Suppressor macrophage (primary cell): ENCODE measurements at places on chromosomes 6 and 20.

GRCh38 chr6:147726342-147726741 is 217.9 kb downstream of the SAMD5 start:
- DNase-seq = no peak

DNA sequence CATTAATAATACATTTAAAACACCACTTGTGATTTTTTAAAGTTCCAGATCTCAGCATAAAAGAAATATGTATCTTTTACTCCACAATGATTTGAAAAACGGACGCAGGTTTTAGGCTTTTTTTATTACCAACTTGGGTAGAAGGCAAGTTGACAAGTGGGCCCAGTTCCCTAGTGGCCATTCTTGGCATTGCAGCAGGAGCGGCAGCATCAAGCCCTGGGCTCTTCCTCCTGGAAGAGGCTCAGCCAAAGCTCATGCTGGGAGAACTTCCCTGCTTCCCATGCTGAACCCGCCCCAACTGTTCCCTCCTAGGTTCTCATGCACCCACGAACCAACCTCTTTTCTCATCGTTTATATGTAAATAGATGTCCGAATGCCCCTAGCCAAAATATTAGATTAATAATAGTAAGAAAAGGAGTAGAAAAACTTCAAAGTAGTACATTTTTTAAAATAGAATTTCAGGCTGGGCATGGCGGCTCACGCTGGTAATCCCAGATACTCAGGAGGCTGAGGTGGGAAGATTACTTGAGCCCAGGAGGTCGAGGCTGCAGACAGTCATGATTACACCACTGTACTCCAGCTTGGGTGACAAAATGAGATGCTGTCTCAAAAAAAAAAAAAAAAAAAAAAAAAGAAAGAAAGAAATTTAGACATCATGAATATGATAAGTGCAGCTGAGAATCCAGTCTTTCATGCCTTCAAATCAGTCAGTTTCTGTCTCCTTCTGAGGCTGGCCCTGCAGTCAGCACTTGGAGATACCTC is 18.2 kb upstream of the MYB start:
- DNase-seq = peak; percentile 63

GRCh38 chr6:100260584-100260983 is 204.1 kb downstream of the SIM1 start:
- no peak for DNase-seq

- no peak for DNase-seq
Measured at GRCh38 chr6:44169154-44169553, 10.5 kb downstream of the CAPN11 start.

- DNase-seq = no peak
Measured at GRCh38 chr6:157455731-157456523, 74.9 kb downstream of the ZDHHC14 start.

- DNase-seq = no peak
Measured at GRCh38 chr6:143955971-143956370, 52.1 kb downstream of the PLAGL1 start.

- no peak for DNase-seq
Measured at GRCh38 chr20:45149062-45149461, 24.8 kb upstream of the WFDC12 start.

DNA sequence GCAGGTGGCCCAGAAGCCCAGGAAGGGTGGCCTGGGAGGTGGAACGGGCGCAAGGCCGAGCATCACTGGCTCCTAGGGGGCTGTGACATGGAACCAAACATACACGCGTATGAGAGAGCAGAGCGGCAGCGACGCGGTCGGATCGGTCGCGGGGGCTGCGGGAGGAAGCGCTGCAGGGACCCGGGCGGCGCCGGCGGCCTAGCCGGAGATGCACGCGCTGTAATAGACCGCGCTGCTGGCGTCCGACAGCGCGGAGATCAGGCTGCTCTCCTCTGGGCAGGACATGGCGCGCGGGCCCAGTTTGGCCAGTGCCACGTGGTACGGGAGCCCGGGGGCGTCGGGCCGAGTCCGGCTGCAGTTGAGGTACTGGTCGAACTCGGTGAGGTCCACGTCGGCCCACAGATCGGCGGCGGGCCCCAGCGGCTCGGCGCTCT is 1.5 kb downstream of the SOX18 start:
- no peak for DNase-seq

DNA sequence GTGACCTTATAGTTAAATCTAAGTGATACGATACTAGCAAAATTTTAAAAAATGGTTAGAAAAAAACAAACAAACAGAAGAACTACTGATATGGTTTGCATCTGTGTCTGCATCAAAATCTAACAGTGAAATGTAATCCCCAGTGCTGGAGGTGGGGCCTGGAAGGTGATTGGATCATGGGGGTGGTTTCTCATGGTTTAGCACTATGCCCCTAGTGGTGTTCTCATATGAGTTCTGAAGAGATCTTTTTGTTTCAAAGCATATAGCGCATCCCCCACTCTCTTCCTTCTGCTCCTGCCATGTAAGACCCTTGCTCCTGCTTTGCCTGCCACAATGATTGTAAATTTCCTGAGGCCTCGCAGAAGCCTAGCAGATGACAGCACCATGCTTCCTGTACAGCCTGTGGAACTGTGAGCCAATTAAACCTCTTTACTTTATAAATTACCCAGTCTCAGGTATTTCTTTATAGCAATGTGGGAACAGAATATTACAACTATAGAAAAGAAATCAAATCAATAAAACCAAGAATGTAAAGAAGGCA is 5.4 kb downstream of the FBXL4 start:
- no peak for DNase-seq

- DNase-seq = no peak
Measured at GRCh38 chr20:8401556-8401955, 269.5 kb downstream of the PLCB1 start.

DNA sequence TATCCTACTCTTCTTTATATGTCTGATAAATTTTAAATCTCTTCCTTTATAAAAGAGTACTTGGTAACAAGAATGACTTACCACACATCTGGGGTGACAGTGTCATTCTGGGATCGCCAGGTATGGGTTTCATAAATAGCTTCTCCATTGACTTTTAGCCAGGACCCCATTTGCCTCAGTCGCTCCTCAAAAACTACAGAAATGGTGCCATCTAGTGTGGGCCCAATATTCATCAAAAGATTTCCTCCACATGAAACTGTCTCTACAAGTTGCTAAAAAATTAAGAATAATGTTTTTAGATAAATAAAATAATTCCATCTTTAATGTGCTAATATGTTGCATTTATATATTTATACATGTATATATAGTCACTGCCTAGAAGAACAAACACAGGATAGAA is 9.7 kb downstream of the FUCA2 start:
- DNase-seq = no peak

GRCh38 chr6:136180704-136181511 is 69.2 kb downstream of the MTFR2 start:
- no peak for DNase-seq

DNA sequence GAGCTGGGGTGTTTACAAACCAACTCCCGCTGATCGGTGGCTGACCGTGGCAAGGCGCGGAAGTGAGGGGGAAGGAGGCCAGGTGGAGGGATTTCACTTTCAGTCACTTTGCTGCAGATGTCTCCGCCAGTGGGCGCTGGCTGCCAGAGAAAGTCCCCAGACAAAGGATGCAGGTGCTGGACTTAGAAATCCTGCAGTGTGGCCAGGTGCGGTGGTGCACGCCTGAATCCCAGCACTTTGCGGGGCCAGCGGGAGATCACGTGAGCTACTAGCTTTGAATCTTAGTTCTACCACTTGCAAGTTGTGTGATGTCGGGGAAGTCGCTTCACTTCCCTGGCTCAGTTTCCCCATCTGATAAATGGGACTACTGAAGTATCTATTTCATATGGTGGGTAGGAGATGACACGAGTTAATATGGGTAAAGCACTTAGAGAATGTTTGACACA is 180.4 kb downstream of the ZNF217 start:
- no peak for DNase-seq

- no peak for DNase-seq
Measured at GRCh38 chr6:17389274-17389847, 4.0 kb upstream of the CAP2 start.

DNA sequence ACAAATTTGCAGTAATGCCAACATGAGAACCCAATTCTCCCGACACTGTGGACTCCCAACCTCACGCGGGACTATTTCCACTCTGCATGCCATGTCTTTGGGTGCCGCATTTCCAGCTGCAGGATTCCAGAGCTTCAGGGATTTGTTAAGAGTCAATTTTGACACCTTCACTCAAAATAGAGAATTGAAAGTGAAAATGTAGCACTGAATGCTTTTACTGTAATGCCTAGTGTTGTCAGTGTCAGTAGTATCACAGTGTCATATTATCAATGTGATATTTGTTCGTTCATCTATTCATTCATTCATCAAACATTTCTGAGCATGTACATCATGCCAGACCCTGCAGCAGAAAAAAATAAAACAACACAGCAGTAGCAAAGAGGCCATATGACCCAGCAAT is 13.4 kb upstream of the FAM50B start:
- no peak for DNase-seq

- DNase-seq = no peak
Measured at GRCh38 chr6:154319231-154319858, 37.3 kb downstream of the IPCEF1 start.

- DNase-seq = no peak
Measured at GRCh38 chr6:13355043-13355945, 27.0 kb upstream of the TBC1D7 start.

DNA sequence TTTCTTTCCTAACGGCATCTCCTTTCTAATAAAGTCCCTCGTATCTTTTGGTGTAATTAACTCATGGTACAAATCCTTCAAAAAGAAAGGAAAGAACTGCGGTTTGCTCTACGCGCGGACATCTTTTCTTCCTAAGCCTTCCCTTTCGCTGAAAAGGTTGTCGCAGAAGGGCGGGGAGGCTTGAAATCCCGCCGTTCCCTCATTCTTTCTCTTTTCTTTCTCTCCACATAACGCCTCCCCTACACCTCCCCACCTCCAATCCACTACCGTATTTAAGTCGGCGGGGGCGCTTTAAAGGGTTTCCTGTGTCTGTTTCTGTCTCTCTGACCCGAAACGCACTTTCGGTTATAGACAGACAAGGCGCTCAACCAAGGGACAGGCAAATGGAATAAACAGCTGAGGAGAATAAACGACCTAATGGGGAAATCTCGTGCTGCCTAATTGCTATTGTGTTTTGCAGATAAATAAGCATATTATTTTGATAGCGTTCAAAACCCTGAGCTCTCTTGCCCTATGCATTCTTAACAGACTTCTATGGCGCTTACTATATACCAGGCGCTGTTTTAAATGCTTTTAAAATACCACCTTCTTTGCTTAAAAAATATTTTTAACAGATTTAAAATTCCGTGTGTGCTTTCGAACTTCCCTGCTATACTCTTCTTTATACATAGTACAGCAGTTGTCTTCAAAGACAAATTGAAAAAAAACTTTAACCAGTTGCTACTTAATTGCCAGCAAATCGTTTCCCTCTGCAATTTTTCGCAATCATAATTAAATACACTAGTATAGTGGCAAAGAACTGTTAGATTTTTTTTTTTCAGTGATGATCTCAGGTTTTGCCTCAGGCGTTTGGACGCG is 2.5 kb upstream of the HEY2 start:
- peak; percentile 60 for DNase-seq

DNA sequence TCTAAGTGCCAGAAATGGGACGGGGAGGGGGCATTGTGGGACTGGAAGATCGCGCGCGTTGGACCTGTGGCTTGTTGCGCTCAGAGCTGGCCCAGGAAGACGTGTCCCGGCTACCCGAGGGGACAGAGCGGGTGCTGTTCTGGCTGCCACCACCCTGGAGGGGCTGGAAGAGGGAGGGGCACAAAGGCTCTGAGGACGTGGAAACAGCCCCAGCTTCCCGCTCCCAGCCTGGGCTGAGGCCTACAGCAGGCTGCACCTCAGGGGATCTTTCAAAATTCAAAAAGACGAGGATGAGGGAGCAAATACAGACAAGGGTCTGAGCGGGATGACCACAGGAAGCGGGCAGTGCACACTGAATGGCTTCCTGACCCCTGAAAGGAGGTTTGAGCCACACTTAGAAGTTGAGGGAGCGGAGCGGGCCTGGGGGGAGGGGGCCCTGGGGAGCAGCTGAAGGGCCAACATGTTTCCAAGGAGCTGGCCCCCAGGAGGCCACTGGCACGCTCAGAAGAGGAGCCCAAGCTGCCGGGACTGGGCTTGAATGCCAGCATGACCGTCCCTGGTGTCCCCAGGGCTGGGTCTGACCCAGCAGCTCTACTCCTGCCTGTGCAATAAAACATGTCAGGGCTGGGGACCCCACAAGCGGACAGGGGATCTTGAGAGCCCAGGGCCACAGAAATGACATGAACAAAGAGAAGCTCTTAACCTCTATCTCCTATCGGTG is 1.3 kb downstream of the OXT start:
- no peak for DNase-seq

DNA sequence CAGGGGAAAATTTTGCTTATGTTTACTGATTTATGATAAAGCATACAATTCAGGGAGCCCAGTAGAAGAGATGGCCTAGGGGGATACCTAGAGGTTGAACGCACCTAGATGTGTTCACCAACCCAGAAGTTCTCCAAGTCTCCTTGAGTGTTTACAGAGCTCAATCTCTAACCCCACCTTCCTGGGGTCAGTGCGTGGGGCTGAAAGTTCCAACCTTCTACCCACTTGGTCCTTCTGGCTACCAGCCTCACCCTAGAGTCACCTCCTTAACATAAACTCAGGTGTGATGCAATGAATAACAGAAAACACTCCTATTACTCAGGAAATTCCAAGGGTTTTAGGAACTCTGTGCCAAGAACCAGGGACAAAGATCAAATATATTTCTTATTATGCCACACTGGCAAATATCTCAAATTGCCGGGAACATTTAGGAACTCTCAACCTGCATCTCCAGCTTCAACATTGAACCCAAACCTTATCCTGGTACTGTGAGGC is 26.4 kb downstream of the AFG1L start:
- DNase-seq = no peak

- no peak for DNase-seq
Measured at GRCh38 chr20:59375541-59375940, 75.1 kb downstream of the EDN3 start.

- DNase-seq = no peak
Measured at GRCh38 chr20:33415948-33416347, 14.6 kb upstream of the CDK5RAP1 start.

DNA sequence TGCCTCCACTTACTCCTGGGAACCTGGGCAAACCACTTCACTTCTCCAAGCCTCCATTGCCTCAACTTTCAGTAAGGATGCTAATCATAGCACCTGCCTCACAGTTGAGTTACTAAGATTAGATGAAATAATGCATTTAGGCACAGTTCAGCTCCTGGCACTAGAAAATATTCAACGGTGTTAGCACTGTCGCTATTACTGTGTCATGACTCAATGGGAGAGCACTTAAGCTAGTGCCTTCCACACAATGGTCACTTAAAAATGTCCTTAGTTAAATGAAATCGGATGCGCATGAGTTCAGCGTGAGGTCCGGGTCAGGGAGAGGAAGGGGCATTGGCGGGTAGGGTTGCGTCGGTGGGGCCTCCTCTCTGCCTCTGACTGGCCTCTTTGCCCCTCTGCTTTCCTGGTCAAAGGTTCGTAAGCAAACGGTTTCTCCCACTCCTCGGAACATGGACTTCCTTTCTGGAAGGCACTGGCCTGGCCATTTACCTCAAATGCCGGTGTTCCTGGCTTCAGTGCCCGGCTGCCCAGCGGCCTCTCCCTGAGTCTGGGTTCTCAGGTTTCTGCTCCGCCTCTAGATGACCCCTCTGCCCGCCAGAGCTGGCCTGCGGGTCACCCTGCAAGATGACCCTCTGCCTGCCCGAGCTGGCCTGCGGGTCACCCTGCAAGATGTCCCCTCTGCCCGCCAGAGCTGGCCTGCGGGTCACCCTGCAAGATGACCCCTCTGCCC is 123.8 kb upstream of the QKI start:
- DNase-seq = no peak

GRCh38 chr6:127893541-127893940 is 7.3 kb downstream of the THEMIS start:
- no peak for DNase-seq
